ENCODE measurements at places on chromosomes 3 and 15.

DNA sequence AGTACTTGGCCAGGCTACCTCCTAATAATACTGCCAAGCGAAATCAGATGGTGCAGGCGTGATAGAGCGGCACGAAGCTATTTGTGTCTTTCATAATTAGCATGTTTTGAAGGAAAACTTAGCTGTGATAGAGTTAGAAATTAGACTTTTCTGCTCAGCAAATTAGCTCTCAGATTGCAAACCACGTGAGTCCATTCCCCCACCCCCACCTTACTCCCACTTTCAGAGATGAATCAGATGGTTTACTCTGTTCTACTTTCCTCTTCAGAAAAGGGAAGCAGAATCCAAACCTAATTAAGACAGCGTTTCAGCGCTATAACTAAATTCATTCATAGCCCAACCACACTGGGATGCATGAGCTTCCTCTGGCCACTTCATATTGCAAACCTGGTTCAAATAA, 214.6 kb downstream of the SLCO3A1 start:
- DNase-seq, result peak; percentile 73

GRCh38 chr3:37310666-37311050, 136.3 kb upstream of the LRRFIP2 start:
- DNase-seq, result peak; percentile 67

- no peak for DNase-seq
Measured at GRCh38 chr15:28165791-28166190, 66.7 kb upstream of the OCA2 start.

GRCh38 chr3:33831053-33831452, 32.6 kb downstream of the PDCD6IP start:
- no peak for DNase-seq

DNA sequence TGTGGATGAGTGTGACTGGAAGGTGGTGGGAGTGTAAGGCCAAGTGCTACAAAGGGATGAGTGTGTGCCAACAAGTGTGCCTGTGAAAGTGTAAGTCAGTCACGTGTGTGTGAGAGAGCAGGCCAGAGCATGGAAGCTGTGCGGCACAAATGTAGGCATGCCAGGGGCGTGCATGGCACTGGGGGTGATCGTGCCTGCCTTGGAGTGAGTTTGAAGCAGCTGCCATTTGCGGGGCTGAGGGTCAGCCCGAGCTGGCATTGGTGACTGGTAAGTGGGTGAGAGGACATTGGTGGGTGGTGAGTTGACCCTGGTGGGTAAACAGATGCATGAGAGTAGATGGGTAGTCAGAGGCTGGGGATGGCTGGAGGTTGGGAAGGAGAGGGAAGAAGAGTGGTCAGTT, 24.5 kb downstream of the CD276 start:
- DNase-seq, result no peak

DNA sequence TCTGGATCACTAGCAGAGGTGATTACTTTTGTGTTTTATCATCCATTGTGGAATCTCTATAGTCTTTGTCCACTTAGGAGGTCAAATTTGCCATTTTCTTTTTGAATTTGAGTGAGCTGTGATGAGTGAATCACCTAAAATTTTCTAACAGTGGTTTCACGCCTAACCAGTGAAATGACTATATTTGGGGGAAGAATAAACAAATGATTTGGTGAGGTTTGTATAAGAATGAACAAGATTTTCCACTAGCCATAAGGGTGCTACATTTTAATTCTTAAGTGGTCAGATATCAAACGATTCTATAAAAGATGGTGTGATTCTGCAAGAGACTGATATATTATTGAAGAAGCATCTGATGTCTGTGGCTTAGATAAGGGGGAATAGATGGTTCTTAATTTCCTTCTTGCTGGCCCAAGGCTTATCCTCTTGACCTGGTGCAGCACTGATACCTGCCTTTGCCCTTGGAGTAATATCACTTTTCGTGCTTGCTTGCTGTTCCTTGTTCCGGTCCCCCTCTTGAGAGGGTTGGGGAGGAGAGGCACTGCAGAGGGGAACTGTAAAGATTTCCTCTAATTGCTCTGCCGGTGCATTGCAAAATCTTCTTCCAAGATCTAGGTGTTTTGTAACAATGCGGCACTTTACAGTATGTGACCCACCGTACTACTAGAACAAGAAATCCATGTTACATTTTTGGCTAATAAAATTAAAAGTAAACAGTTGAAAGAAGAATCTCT, 14.5 kb downstream of the C3orf20 start:
- DNase-seq, result peak; percentile 29

DNA sequence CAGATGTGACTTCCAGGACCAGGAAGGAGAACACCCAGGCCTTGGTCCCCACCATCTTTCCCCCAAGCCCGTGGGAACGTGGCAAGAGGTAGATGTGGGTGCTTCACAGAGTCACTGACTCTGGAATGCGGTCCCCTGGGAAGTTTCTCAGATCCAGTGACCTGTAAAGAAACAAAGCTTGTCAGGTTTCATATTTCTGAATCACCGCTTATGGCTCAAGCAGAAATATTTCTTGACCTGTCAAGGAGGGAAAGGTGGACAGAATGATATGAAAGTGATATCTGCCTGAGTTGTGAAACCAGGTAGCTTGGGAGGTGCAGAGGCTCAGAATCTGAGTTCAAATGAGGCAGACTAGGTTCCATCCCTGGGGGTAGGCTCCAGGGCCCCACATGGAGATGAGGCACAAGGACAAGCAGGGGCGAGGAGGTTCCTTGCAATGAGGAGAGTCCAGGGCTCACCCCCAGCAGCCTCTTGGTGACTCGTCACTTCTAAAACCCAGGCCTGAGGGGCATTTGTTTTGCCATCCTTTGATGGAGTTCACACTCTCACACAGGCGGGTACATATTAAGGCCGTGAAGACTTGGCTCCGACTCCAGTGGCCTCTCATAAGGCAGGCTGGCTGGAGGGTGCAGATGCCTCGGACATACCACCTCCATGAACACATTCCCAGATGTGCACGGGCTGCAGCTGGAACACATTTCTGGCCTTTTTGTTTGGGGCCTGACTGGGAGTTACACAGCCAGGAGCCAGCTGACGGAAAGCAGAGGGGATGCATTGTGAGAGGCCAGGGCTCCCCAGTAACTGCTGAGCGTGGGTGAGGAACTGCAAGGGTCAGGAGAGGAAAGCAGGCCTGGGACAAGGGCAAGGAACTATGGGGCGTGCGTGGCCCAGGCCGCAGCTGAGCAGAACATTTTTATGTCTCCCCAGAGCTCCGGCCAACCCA, 1.3 kb downstream of the CILP start:
- DNase-seq, result no peak

- peak; percentile 13 for DNase-seq
Measured at GRCh38 chr3:194136519-194137007, 615 bp downstream of the HES1 start.

GRCh38 chr15:25893596-25893995, 30.5 kb upstream of the ATP10A start:
- DNase-seq, result no peak

DNA sequence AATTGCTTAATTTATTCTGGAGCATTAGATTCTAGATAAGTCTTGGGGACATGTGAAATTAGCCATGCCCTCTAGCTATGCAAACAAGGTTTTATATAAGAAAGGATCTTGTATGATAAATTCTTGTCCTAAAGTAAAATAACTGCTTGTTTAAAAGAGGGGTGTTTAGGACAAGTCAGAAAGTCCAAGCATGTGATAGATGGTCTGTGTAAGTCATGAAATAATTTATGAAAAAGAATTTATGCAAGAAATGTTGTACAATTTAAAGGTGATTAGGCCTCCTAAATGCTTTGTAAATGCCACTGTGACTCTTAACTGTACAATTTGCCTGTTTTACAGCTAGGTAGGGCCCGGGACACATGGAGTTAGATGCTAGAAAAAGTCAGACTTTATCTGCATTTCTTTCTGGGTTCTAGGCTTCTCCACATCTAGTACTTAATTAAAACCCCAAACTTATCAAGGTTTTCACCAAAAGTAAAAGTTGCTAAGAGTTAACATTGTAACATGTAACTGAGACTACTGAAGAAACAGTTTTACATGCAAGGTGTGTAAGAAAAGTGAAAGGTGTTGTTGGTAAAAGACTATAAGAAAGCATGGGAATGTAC, 13.2 kb downstream of the LINS1 start:
- DNase-seq, result no peak

DNA sequence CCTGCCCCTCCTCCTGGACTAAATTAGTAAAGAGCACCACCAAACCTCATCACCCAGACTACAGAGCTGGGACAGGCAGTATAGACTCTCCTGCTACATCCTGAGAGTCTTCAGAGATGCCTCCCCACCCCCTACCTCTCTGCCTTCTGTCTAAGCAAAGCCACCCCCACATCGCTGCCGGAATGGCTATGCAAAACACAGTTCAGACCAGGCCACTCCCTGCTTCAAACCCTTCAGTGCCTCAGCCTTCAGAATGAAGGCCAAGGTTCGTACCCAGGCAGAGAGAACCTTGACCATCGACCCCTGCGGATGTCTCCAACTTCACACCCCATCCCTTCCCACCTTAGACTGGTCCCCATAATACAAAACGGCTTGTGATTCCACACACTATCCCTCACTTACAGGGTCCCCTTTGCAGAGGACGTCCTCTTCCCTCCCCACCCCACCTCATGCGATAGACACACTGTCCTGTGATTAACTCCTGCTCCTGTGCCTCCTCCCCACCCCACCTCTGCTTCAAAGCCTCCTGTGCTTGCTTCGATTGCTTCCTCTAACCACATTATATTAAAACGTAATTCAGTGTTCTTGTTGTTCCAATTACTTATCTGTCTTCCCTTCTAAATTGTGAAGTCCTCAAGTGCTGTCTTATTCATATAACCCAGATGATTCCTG, 175.3 kb downstream of the UACA start:
- DNase-seq, result no peak

GRCh38 chr3:168040607-168041208, 55.0 kb downstream of the GOLIM4 start:
- peak; percentile 37 for DNase-seq

GRCh38 chr15:43920815-43921214, 94.0 kb downstream of the WDR76 start:
- no peak for DNase-seq

- DNase-seq, result no peak
Measured at GRCh38 chr15:66658855-66659254, 43.2 kb upstream of the SMAD6 start.

DNA sequence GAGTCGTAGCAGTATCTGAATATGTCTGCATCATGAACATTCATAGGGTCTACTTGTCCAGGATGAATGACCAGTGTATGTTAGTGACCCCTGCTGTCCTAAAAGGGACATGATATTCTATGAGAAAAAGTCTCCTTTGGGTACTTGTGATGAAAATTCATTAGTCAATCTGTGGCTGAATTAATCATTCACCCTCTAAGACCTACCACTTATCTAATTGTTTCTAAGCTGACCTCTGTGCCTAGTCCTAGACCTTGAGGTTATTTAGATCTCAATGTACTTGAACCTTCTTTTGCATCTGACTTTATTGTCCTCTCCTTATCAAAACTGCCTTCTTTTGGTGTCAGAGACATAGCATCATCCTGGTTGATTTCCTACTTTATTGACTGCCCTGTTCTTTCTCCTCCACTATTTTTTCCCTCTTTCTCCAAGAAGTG, 799.3 kb downstream of the DIPK2A start:
- peak; percentile 51 for DNase-seq

DNA sequence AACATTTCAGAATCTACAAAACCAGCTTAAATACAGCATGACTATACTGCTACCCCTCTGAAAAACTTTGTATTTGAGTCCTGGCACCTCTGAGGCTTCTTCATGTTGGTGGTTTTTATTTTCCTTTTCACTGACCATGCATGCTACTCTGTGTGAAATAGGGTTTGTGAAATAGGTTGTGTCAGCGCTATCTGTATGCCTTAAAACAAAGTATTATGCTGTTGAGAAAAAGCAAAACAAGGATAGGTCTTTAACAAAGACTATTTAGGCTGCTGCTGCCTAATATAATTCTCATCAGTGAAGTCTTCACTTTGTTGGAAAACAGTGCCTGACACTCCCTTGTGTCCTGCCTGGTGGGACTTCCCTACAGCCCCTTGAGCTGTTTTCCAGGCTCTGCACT, 28.7 kb upstream of the TRAK1 start:
- DNase-seq, result no peak

DNA sequence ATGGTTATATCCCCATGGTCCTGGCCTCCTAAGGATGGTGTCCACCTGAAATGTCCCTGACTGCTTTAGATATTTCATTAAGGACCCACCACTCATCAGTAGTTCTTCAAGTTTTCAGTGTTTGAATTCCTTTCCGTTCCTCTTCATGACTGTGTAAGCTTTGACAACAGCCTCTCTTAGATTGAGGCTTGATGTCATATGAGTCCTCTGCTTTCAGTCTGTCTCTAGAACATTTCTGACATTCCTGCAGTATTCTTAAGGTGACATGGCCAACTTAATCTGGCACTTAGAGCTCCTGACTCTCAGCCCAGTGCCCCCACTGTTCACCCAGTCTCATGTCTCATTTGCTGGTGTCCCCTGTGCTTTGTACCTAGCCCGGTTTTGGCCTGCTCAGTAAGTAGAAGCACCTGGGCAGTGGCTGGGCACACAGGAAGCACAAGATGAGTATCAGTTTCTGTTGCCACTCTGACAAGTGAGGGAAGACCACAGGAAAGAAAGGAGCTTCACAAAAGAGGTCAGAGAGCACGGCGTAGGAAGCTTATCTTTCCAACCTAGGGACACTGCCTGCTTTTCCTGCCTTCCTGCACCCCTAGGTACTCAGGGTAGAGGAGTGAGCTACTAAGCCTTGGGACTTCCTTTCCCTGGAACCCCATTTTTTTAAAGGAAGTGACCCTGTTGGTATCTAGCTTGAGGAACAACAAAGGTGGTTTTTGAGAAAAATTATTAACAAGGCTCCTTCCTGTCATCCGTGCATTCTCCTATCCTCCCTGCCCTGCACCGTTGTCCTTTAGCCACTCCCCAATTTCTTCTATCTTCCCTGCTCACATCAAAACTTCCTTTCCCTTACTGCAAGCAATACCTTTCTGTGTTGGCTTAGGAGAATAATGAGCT, 103.1 kb downstream of the KLHL25 start:
- peak; percentile 24 for DNase-seq

GRCh38 chr3:124034016-124034843, 42.3 kb upstream of the ROPN1 start:
- DNase-seq, result no peak

DNA sequence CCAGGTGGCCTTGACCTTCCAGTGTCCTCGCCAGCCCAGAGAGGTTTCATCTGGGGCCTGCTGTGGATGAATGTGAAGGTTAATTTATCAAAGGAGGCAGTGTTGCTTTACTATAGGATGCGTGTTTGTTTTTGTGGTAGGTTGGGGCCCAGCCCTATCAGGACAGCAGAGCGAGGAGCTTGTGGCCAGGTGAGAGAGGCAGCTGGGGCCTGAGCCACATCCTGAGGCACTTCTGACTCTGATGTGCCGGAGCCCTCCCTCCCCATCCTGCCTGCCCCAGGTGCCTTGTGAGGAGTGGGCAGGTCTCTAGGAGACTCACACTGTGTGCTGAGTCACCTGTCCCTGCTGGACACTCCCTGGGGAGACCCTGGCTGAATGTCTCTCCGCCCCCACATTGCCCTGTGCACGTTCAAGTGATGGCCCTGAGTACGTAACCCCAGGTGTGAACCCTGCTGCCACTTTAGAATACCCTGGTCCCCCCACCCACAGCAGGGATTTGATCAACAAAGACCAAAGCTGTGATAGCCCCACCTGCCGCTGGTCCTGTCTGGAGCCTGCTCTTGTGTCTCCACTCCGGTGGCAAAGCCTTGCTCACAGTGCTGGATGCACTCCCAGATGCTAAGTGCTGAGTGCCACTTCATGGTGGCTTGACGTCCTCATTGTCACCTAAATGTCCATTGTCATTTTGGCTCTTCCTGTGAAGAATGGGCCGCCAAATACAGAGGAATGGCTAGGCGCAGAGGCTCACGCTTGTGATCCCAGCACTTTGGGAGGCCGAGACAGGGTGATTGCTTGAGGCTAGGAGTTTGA, 16.0 kb downstream of the FBLN2 start:
- DNase-seq, result no peak

GRCh38 chr3:171690281-171690680, 120.0 kb downstream of the PLD1 start:
- no peak for DNase-seq
